ENCODE measurements at places on chromosomes 5 and 9.

- DNase-seq = no peak
Measured at GRCh38 chr5:58466939-58467338, 7.1 kb upstream of the PLK2 start.

DNA sequence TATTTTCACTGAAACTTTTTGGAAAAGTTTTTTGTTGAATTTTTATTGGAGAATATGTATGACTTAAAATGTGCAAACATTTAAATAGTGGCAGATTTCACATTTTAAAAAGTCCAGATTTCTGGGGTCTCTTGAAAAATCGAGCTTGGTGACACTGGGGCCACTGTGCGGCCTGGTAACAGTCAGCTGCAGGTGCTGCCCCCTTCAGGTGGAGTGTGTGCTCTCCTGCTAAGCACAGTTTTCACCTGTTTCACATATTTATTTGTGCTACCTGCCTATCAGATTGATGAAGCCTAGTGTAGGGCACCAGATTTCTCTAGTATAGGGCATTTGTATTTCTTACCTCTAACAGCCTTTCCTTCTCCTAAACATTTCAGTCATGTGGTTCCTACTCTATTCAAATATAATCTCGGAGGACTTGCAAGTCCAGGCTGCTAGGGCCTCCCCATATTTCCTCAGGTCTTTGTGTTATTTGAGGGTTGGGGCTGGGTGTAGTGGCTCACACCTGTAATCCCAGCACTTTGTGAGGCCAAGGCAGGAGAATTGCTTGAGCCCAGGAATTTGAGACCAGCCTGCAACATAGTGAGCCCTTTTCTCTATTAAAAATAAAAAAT lies 95.8 kb upstream of the KLF9 start:
- no peak for DNase-seq

DNA sequence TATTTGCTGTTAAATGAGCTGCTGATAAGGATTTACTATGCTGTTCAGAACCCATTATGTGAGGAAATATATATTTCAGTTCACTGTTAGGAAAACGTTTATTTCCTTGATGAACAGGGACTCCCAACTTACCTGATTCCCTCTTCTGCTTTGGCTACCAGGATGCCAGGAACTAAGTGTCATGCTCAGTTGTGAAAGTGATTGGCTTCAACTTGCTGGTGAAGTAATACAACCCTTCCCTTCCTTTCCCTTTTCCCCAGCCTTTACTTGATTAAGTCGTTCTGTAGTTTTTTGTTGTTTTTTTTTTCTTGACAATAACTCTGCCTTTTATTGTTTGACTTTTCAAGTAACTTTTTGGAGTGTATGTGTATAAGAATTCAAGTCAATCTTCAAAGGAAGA lies 309.3 kb downstream of the DOCK8 start:
- no peak for DNase-seq

- peak; percentile 92 for DNase-seq
Measured at GRCh38 chr9:129460323-129461261, 160.3 kb downstream of the C9orf50 start.

GRCh38 chr5:146365618-146366017 lies 27.0 kb downstream of the POU4F3 start:
- DNase-seq = no peak

DNA sequence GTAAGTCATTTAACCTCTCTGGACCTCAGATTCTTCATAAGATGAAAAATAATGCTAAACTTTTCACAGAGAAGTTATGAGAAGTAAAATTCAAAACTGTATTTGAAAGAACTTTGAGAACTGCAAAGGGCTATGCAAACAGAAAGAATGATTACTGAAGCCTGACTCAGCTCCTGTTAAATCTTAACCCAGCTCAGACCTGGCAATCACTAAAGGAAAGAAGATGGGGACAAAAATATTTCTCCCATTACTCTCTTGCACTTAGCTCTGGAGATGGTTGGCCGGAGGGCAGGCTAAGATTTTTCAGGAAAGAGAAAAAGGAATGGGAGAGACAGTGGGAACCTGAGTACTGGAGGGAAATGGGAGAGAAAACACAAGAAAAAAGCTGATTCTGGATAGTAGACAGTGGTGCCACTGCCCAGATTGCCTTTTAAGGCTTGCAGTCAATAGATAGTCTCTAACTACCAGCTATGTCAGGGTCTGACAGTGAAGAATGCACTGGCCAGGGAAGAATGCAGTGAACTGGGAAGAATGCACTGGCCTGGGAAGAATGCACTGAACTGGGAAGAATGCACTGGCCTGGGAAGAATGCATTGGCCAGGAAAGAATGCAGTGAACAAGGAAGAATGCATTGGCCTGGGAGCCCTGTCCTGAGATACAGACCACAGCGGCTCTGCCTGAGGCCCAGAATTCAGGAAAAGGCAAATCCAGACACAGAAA lies 25.2 kb upstream of the CEMIP2 start:
- peak; percentile 36 for DNase-seq

DNA sequence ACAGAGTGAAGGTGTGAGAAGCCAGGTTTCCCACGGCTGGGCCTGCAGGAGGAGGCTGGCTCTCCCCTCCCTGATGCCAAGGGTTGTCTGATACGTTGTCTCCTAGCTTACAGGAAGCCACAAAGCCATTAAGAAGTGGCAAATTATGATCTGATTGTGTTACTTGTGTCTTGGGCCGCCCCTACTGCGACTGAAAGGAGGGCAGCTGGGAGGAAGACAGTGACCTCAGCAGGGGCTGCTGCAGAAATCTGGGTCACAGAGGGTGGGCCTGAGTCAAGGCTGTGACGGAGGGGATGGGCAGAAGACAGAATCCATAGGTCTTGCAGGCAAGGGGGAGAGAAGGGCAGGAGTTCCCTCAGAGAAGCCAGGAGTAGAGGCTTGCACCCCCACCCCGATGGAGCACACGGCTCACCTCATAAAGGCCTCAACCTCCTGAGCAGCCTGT lies 145.0 kb downstream of the FSTL4 start:
- DNase-seq = no peak

GRCh38 chr5:79459626-79460025 lies 54.3 kb downstream of the HOMER1 start:
- DNase-seq = no peak

DNA sequence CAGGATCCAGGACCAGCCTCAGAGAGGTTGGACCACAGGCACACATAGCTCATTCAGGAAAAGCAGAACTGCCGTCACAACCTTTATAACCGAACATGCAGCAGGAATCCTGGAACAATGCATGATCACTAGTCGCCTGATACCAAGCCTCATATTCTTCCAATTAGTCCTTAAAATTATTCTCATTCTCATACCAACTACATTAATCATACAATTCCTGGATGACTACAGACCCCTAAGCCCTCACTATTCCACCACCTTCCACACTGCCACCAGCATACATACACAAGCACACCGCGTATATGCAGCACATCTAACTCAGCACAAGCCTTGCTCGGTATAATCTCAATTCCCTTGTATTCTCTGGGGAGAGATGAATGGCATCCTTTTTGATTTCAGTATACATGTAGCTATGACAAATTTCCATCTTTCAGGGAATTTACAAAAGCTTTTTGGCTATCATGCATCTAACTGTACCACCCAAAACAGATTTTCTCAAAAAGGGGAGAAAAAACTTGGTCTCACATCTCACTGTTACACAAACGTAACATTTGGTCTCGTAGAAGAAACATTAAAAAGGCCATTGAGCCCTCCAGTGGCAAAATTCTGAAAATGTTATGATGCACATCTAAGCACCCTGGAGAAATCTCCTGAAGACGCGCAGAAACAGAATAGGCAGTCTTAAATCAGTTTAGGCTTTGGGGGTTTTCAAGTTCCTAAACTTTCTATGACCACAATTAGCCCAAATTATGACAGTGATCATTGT lies 46.2 kb downstream of the MCTP1 start:
- peak; percentile 57 for DNase-seq

DNA sequence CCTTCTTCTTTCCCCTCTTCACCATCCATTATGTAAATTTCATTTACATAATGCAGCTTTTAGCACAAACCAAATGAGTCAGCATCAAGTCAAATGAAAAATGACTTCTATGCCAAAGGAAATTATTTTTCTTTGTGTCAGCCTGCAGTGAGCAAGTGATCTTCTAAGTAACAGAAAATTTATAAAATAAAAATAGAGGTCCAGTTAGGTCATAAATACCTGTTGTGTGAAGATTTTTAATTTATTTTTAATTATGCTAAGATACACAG lies 16.7 kb upstream of the THG1L start:
- no peak for DNase-seq

DNA sequence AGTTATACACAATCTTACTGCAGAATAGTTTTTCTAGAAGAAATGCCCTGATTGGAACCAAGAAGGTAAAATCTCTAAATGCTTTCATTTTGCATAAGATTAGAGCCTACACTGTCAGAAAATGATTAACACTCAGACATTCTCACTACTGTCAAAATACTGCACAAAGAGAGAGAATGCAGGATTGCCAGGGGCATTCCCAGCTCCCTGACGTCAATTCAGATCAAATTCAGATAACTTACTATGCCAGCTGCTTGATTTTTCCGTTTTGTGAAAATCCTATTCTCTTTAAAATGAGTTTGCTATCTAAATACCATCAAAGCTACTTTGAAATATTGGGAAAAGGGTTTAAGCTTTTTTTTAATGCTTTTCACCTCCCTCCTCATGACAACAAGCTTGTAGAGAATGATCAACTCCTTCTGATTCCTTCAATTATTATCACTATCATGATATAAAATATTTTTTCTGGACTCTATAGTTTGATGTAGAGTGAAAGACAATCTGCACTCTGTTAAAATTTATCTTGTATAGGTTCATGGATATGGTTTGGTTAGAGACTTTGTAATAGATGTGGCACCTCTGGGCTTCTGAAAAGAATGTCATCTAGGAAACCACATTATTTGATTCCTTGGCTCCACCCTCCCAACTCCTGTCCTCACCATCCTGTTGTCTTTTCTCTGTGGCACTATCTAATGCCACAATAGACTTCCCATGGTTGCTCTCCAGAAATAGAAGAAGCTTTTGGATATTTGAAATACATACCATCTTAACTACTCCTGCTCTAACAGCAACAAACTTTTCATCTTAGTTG lies 407.7 kb downstream of the PDE4D start:
- no peak for DNase-seq

DNA sequence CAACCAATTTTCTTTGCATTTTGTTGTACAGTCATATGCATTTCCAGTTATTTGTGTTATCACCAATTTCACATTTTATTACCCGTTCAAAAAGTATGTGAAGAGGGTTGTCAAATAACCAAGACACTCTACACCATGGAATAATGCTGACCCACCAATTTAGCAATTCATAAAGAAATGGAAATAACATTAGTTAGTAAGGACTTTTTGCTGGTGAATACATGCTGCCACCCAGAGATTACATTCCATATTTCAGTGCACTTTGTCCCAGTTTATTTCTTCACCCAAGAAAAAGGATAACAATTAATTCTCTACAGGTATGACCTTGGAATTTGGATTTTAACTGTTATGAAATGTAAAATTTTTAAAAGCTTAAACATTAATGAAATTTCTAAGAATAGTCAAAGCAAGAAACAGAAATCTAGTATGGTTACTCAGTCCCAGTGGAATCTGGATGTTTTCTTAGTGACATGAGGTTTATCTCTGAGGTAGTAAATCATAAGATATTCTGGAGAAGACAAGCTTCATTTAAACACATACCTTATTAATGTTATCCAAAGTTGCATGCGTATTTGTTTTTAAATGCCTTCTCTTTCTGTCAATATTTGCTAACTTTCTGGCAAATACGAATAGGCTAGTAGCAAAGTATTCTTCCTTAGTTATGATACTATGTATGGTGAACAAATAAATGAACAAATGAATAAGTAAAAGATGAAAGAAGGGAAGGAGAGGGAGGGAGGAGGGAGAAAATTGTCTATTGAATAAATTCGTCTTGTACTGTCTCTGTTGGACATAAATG lies 100.6 kb downstream of the CETN3 start:
- DNase-seq = no peak

GRCh38 chr5:100749771-100750284 lies 153.3 kb downstream of the ST8SIA4 start:
- no peak for DNase-seq

- DNase-seq = no peak
Measured at GRCh38 chr9:98724810-98725530, 16.2 kb upstream of the GABBR2 start.

DNA sequence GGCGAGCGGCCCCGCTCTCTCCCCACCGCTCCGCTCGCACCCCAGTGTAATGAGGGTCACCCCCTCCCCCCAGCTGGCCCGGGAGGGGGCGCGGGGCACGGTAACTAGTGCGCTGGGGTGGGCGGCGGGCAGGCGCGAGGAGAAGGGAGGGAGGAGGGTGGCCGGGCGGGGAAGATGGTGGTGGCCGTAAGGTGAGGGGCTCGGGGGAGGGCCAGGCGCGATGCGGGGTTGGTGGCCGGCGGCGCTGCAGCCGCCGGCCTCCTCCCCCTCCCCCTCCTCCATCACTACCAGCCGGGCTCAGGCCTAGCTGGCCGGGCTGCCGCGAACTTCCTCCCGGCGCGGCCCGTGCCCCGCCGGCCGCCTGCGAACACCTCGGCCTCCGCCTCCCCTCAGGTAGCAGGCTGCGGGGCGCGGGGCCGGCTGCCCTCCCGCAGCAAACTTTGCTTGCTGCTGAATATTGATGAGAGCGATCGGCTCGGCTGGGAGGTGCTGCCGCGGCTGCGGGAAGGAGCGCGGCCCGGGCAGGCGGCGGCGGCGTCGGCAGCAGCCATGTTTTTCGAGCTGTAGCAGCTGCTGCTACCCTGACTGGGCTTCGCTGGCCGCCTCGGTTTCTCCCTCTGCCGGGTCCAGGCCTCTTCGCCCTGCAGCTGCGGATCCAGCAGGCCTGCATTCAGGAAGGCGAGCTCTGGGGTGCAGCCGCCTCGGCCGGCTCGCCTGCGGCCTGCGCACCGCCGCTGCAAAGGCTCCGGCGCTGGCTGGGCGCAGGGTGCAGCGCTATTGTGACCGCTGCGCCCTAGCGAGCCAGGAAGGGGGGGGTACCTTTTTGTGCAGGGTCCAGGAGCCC lies 502 bp downstream of the NSD1 start:
- DNase-seq = no peak

GRCh38 chr5:14526493-14526892 lies 55.1 kb upstream of the OTULINL start:
- no peak for DNase-seq

DNA sequence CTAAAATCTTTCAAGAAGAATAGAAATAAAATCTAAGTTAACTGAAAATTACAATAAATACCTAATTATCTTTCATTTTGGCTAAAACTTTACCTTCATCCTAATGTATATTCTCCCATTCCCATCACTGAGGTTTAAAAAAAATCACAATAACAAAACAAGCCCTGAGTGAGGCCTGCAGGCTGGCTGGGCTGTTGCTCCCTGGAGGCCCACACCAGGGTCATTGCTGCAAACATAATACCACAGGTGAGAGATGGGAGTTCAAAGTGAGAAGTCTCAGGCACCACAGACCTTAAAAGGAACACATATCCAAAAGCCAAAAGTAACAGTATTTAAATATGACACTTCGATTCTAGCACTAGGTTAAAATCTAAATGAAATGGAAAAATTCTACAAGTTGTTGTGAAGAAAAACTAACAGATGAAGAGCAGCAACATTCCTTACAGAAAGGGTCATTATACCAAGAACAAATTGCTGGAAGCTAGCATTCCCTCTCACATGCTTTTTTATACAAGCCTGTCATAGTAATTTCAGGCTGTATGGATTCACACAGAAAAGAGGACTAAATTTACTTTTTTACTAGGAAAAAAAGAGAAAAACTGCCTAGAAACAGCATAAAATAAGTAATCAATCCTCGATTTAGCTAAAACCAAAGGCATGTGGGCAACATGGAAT lies 57.8 kb downstream of the AUH start:
- DNase-seq = no peak
